ENCODE measurements at places on chromosomes 1 and 21.
A peak's percentile ranks its signal among the peaks of the same experiment; 100 is the strongest.

GRCh38 chr1:13830170-13830569 lies 130.2 kb downstream of the PRDM2 start:
- no peak for DNase-seq

DNA sequence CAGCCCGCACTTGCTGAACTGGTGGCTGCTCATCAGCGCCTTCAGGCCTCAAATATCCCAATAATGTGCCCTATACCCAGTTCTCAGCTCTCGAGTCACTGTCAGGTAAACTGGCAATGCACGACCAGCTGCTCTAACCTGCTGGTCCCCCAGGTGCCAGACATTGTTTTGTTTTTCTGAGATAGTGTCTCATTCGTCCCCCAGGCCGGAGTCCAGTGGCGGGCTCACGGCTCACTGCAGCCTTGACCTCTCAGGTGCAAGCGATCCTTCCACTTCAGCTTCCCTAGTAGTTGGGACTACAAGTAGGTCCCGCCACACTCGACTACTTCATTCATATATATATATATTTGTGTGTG lies 1.0 kb upstream of the NADK start:
- DNase-seq, result no peak

DNA sequence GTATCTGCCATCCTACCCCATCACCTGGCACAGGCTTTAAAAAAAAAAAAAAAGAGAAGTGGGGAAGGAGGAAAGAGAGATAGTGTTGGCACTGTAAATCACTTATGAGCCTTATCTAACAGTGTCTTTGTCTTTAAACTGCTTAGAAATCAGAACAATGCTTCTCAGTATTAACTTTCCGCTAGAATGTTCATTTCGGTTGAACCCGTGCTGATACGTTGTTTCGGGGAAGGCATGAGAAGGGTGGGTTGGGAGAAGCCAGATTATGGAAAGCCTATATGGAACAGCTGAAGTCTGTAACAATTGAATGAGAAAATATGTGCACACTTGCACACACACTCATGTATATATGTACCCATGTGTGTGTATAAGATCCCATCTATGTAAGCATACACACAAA lies 170.8 kb downstream of the GALNT2 start:
- DNase-seq, result no peak

GRCh38 chr1:228960705-228961104 lies 225.4 kb downstream of the RHOU start:
- no peak for DNase-seq

DNA sequence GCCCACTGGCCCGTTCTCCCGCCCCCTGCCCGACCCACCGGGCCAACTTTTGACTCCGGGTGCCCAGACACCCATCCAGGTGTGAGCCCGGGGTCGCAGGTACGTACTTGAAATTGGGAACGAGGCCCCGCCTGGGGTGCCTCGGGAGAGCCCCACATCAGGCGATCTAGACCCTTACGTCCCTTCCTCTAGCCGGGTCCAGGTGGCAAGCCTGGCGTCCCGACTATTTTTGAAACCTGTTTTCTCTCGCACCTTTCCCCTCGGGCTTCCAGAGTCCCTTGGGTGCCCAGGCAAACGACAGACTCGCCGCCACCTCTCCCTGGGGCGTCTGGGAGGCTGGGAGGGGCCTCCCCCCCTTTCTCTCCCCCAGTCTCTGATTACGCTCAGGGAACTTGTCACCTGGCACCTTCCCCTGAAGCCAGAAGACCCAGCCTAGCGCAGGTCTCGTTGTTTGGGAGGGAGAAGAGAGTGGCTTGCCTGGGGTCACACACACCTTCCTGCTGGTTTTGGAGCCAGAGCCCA lies 898 bp downstream of the LDLRAP1 start:
- peak; percentile 18 for DNase-seq

- no peak for DNase-seq
Observed at GRCh38 chr1:115181231-115181630, 91.9 kb upstream of the TSPAN2 start.

DNA sequence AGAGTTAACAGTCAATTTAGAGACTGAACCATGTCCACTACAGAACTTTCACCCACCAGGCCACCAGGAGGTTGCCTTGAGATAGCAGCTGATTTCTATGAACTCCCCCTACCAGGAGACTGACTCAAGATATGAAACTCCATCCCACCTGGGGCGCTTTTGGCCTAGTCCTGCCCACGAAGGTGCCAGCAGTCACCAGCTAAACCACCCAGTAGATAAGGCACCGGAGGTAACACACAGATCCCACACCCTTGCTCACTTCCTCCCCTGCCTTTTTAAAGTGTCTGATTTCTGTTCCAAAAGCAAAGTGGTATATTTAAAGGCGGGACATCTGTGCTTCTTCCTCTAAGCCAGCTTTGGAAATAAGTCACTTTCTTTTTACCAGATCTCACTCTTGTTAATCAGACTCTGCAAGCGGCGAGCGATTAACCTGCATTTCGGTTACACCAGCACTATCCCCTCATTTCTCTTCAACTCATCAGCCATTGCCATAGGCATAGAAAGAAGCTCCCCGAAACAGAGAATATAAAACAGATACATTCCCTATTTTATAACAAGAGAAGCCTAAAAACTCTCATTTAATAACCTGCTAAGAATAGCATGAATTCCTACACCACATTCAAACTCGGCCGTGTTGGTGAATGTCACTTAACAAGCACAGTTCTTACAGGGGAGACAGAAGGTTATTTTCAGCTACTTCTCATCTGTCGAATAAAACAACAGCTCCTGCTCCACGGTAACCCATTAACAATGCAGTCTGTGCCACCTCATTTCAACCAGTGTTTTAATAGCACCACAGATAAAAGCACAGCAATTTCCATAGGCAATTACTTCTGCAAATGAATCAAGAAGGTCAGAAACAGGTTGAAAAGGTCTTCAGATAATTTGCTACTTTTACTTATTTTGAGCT lies 318.1 kb downstream of the KCNH1 start:
- no peak for DNase-seq

DNA sequence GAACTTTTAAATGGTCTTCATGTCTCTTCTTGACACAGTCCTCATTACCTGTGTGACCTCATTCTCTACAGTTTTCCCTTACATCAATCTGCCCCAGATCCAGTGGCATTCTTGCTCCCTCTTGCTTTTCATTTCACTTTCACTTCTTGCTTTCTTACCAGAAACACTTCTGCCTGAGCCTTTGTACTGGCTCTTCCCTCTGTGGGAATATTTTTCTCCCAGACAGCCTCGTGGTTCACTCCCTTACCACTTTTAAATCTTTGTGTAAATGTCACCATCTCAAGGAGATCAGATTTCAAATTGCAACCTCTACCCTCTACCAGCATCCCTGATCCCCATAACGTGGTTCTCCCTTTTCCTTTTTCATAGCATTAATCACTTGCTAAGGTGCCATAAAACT lies 73.2 kb downstream of the DISC1 start:
- DNase-seq, result no peak

GRCh38 chr1:87064986-87065385 lies 150.6 kb downstream of the HS2ST1 start:
- no peak for DNase-seq

DNA sequence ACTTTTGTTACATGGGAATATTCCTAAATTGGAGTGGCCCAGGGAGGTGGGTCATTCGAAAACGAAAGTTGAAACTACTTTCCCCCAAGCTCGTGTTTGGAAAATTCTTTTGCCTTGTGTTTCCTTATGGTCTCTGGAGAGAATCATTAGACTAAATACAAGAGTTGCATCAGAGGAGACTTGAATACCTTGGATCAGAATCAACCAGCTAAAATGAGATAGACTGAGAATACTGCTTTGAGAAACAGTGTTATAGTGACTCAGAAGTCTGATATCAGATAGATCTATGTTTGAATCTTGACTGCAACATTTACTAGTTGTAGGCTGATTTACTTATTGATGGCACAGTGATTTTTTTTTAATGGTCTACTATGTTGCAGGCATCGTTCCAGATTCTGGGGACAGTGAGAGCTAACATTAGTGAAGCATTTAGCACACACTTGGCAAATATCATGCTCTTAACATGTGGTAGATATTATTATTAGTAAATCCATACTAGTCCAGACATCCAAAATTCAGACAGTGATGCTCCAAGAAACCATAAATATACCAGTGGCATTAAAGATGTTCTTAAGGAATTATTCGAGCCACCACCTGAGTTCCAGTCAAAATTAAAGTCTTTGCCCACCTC lies 12.9 kb upstream of the ACTN2 start:
- no peak for DNase-seq

GRCh38 chr1:147115496-147115895 lies 56.8 kb downstream of the PRKAB2 start:
- DNase-seq, result no peak

DNA sequence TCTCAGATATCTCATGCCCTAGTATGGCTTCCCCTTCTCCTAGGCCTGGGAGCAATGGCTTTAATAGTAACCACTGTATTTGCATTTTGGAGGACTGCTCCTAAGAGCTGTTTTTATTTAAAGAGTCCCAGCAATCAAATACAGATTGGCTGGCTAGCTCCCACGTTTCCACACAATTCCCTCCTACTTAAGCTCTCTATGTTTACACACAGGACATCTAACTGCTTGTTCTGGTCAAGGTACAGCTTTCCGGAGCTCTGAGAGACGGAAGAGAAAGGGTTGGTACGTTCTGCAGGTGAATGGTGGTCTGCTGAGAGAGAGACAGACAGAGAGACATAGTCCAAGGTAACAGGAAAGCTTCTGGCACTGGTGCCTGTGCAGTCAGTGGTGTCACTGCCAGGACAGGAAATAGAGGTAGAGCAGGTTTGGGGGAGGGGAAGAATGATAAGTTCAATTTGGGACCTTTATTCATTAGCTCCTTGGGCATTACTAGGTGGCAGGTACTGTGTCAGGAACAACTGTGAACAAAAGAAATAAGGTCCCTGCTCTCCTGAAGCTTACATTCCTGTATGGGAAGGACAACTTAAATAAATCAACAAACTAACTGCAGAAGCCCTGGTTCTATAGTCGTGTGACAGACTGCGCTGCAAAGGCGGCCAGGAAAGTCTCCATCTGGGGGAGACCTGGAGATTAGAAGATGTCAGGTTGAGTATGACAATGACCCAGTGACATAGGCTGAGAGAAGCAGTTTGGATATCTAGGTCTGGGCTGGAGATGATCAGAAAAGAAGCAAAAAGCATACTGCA lies 1.2 kb upstream of the SLC25A33 start:
- no peak for DNase-seq

DNA sequence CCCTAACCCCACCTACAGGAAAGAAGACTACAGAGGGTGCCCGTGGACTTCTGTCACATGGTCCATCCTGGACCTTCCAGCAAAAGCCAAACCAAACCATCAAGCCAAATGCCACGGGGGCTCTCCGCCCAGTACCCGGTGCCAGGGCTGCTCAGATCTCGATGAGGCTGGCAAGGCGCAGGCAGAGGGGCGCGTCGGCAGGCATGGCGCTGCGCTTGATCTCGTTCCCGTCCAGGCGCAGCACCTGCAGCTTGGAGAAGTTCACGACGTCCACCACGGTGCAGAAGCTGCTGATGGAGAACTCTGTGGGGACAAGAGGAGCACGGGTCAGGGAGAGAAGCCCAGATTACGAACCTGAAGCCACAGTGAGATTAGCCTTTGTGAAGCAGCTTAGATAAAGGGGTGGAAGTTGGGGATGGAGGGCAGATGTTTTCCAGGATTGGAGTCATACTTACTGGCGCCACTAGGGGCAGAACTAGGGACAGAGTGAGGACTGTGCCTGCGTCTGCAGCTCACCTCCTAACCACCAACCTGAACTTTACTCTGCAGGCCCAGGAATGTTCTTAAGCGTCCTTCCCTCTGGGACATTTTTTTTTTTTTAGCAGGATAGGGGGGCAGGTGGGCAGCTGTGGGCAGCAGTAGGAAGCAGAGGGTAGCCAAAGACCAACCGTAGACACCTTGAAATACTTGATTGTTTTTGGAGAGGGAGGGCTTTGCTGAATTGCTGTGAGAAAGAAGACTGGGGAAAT lies 8.6 kb downstream of the FMOD start:
- peak; percentile 76 for DNase-seq

GRCh38 chr1:245878585-245878984 lies 628.5 kb downstream of the SMYD3 start:
- no peak for DNase-seq

GRCh38 chr1:6438047-6438525 lies 13.5 kb downstream of the ESPN start:
- DNase-seq, result peak; percentile 82

GRCh38 chr1:221961532-221962292 lies 219.8 kb upstream of the DUSP10 start:
- DNase-seq, result no peak

DNA sequence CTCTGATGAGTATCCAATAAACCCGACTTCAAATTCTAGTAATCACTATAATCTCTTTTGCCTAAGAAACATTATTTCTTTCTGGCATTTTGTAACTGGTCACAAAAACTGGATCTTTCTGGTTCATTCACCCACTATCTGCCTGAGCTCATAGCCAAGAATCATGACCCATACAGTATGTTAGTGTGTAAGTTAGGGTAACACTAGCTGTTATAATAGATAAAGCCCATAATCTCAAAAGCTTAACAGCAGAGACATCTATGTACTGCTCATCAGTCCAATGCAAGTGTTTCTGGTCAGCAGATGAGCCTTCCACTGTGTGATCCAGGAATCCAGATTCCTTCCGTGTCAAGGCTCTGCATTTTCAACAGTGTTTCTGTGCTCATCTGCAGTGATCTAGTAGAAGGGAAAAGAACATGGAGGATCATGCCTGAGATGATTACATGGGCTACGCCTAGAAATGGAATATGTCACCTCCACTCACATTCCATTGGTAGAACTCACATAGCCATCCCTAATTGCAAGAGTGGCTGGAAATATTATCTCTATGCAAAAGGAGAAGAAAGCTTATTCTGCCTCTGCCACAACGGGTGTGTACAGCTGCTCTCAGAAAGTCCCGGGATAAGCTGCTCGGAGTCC lies 27.7 kb downstream of the RRAGC start:
- no peak for DNase-seq

DNA sequence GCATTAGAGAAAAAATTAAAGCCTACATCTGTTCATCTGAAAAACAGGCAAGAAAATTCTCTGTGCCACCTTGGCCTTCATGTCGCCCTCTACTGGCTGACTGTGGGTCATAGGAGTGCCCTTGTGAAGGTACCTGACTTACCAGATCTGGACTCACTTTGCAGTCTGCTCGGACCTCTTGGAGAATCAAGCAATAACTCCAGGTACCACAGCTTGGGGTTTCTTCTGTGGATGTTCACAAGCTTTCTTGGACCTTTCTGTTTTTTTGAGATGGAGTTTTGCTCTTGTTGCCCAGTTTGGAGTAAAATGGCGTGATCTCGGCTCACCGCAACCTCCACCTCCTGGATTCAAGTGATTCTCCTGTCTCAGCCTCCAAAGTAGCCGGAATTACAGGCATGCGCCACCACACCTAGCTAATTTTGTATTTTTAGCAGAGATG lies 2.4 kb upstream of the PRAMEF18 start:
- no peak for DNase-seq

Data from retina (tissue), 1 donor.